Foreskin keratinocyte (primary cell): ENCODE measurements at places on chromosomes 7 and 10. TPM values are rescaled to one million over a fixed set of nuclear protein-coding genes. Genes with fewer than 3 reads are reported as not detected.

The CREB5 gene
- total RNA-seq = 1.7 and 3.7 TPM in 2 replicates

The GNB2 gene
- 207 and 212 TPM in 2 replicates for total RNA-seq

DNA sequence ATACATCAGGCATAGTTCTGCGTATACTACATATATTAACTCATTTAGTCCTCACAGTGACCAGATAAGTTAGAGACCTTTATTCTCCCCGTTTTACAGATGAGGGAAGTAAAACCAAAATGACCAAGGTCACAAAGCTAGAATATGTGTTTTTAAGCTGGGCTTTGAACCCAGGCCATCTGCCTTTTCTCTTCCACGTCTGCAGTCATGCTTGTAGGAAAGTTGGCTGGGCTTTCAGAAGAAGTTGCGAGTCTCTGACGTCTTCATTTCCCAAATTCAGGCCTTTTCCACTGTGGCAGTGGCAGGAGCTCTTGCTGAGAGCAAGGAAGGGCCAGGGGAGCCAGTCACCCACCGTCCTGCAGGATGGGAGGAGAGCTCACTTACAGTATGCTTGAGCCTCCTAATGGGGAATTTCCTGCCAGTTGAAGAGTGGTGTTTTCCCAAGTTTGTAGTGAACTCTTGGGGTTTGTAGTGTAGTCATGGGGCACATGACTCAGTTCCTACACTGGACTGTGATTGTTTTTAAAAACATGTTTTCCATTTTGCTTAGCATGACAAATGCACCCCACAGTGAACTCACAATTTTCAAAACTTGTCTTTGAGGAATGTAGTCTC lies 34.2 kb downstream of the CYP17A1 start:
- peak; percentile 82 for DNase-seq

DNA sequence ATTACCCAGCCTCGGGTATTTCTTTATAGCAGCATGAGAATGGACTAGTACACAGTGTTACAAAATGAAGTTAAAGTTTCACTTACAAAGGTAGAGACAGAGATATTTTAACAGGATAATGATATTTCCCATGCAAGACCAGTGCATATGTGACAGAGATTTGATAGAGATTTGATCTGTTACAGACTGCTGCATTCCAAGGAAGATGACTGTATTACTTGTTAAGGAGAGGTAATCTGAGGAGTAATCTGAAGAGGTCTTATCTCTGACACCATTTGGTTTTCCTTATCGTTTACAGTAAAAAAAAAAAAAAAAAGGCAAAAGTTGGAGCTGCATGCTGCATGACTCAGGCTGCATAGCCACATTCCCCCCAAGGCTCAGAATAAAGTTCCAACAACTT lies 289.6 kb downstream of the POM121L12 start:
- no peak for DNase-seq

- DNase-seq = no peak
These were observed 41.5 kb upstream of the EBLN1 start for GRCh38 chr10:22259280-22259679.

The TTYH3 gene
- total RNA-seq = 28.6 and 33.6 TPM in 2 replicates
